ENCODE measurements at places on chromosomes 1 and 21.

DNA sequence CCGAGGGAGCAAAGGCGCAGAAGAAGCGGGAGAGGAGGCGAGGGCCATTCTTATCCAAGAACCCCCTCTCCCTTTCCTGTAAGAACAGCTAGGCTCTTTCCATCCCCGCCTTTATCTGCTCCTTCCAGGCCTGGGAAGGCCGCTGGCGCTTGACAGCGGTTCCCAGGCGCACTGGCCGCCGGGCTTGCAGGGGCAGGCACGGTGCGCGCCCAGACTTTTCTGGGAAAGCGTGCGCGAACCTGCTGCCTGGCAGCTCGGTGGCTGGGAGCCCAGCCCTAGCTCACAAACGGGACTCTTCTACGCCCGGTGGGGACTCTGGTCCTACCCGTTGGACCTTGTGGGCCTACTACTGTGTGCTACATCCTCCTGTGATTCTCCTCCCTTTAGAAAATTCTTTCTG, 8.8 kb upstream of the IFNLR1 start:
- no peak for DNase-seq

- DNase-seq = no peak
Observed at GRCh38 chr1:11407301-11407994, 71.5 kb upstream of the DISP3 start.

DNA sequence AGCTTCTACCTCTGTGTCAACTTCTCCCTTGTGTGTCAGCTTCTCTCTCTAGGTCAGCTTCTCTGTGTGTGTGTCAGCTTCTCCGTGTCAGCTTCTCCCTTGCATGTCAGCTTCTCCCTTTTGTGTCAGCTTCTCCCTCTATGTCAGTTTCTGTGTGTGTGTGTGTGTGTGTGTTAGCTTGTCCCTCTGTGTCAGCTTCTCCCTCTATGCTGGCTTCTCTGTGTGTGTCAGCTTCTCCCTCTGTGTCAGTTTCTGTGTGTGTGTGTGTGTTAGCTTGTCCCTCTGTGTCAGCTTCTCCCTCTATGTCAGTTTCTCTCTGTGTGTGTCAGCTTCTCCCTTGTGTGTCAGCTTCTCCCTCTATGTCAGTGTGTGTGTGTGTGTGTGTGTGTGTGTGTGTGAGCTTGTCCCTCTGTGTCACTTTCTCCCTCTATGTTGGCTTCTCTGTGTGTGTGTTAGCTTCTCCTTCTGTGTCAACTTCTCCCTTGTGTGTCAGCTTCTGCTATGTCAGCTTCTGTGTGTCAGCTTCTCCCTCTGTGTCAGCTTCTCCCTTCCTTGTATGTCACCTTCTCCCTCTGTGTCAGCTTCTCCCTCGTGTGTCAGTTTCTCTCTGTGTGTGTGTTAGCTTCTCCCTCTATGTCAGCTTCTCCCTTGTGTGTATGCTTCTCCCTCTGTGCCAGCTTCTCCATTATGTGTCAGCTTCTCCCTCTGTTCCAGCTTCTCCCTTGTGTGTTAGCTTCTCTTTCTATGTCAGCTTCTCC, 6.3 kb upstream of the UBXN10 start:
- DNase-seq = no peak

- peak; percentile 54 for DNase-seq
Observed at GRCh38 chr21:29215709-29216108, 83.0 kb upstream of the BACH1 start.

DNA sequence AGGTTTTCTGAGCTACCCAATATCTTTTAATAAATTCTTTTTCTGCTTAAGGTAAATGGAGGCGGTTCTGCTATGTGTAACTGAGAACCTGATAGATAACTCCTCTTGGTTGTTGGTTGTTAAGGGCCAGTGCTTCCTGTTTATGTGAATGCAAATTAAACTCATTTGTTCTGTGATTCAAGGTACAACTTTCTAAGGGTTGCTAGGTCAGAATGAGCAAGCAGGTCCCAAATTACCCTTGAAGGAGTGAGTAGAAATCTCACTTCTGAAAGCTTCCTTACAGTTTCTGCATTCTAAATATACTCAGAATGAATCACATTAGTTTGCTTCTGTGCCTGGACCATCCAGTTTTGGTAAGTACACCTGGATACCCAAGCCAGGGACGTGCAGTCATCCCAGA, 15.5 kb upstream of the FAM78B start:
- DNase-seq = no peak

- DNase-seq = no peak
Observed at GRCh38 chr1:3580231-3580630, 31.1 kb downstream of the MEGF6 start.

- DNase-seq = no peak
Observed at GRCh38 chr1:11764115-11764514, 2.1 kb downstream of the C1orf167 start.

DNA sequence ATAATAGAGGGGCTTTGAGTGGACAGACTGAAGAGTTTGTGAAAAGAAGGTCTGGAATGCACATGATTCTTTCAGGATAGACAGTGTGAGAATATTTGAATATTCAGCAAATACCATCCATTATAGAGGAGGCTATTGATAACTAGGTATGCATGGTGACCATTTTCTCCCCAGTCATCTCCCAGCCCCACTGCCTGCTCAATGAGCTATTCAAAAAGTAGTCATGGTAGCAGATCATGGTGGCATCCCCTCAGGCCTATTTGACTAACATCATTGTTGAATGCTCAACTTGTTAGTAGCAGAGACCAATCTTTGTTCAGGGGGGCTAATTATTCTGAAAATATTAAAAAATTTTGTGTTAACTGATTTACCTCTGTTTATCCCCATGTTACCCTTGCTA, 311.6 kb downstream of the S1PR1 start:
- no peak for DNase-seq

DNA sequence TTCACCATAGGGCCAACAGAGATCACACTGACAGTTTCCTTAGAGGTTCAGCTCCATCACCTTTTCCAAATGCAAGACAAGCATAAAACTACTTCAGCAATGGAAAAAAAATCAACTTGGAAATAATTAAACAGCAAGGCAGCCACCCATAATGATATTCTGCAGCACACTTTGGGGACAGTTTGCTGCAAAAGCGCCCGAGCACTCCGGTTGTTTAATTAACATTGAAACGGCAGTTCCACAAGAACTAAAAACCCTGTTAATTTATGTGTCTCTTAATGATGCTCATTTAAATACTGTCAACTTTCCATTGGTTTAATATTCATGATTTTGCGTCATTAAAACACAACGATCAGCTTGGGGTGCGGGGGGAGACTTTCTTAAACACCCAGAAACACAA, 153.2 kb downstream of the ELAVL4 start:
- no peak for DNase-seq

DNA sequence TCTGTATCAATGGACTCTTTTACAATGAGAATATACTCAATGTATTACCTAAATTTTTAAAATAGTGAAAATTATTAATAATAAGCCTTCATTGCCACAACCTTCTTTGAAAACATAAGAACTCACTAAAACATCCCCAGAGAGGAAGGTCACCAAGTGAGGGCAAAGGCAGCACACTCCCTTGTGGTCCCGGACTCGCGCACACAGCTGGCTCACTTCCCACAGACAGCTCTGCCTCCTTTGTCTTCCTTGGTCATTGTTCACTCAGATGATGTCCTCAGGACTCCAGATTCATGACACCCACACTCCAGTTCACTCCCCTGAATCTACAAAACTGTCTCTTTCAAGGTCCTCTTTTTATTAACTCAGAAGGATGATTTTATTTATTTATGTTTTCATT, 19.2 kb upstream of the UBR4 start:
- DNase-seq = no peak

GRCh38 chr1:159188375-159188788, 16.3 kb upstream of the ACKR1 start:
- peak; percentile 4 for DNase-seq

- DNase-seq = no peak
Observed at GRCh38 chr1:43214501-43215444, 42.6 kb downstream of the CFAP57 start.

DNA sequence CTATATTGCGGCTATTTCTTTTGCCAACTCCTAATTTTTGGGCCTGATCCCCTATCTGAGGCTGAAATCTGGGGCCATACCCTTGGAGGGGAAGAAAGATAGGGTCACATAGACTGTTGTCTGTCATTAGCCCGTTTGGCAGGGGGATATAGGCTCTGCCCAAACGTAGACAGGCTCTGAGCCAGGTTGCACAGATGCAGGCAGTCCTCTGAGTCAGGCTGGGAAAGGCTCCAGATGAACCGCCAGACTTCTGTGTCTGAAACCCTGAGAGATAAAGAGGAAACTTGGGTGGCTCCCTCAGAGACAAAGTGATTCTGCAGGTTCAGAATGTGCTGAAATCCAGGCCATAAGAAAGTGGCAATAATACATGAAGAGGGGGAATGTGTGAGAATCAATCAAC, 4.0 kb upstream of the CAP1 start:
- DNase-seq = no peak

- DNase-seq = no peak
Observed at GRCh38 chr1:209900734-209901133, 37.3 kb upstream of the SYT14 start.

GRCh38 chr1:192436441-192437078, 119.8 kb downstream of the RGS21 start:
- no peak for DNase-seq

DNA sequence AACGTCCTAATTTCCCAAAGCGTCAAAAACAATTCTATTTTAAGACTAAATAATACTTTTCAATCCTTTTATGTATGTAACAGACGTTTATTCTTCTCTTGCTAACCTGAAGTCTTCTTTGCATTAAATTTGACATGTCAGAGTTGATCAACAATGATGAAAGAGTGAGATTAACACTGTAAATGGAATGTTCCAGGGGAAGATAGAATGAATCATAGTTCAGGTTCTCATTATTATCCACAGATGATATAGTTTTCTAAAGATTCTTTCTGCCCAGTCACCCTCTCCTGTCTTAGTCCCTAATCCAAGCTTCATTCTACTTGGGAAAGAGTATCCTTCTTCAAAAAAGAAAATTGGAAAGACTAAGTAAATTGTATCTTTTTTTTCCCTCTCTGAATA, 38.9 kb downstream of the SDCCAG8 start:
- no peak for DNase-seq

Measured in GM04503 (cell line).